ENCODE measurements at places on chromosomes 3 and 15.

GRCh38 chr3:120699333-120699732 is 17.3 kb upstream of the HGD start:
- no peak for DNase-seq

- no peak for DNase-seq
These were observed 101.9 kb upstream of the LRIG1 start for GRCh38 chr3:66602691-66603090.

GRCh38 chr3:96017556-96017955 is 796.8 kb upstream of the EPHA6 start:
- no peak for DNase-seq

DNA sequence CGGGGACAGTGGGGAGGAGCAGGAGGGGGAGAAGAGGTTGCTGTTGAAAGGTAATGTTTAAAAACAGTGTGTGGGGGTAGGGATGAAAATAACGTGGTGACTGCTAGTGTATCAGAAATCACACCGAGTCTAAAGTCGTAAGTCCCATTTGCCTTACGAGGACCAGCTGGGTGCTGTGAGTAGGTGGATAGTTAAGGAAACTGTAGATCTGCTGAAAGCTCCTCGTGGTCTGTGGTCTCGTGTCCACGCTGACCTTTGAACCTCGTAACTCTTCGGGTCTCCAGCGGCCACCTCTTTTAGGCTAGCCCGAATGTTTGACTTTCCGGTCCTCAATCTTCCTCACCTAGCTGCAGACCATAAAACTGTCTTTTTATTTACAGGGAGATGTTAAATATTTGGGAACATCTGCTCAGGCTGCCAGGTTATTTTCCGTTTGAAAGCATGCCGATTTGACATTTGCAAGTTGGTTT is 29.3 kb upstream of the ST3GAL6 start:
- no peak for DNase-seq

DNA sequence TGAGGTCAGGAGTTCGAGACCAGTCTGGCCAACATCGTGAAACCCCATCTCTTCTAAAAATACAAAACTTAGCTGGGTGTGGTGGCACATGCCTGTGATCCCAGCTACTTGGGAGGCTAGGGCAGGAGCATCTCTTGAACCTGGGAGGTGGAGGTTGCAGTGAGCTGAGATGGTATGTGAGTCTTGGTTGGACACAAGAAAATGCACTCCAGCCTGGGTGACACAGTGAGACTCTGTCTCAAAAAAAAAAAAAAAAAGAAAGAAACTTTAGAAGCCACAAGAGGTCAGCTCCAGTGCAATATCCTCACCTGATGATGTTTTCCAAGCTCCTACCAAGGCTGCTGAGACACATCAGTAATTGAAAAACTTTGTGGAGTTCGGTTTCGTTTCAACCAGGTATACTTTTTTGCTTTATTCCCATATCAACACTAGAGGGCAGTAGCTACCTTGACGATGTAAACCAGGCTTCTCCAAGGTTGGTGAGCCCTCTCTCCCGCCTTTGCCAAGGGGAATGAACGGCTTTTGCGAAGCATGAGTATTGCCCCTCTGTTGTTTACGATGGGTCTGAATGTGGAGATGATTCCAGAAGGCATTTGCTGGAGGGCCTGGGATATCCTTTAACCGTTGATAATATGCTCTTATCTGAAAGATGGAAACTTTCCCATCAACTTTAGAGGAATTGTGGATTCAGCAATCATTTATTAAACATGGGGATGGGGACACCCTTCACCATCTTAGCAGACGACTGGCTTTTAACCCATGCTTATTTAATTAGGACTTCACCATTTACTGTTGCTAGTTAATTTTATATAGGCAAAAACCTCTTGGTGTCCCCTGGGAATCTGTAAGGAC is 202.8 kb downstream of the SV2B start:
- no peak for DNase-seq

All from esophagus muscularis mucosa (tissue), 4 donors.